ENCODE measurements at places on chromosomes 2 and 18.

DNA sequence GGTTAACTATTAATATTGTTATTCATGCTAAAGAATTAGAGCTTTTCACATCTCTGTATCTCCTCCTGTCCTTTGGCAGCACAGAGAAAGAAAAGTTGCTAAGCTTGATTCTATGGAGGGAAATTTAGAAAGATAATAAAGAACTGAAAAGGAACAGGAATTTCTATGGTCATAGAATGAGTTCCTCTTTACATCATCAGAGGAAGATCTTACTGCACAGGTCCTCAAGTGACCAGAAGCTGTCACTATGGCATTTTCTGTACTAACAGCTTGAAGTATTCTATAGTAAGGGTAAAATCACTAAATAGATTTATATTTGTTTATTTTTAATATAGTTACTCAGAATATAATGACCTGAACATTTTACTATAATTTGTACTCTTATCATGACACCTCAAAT lies 6.0 kb upstream of the PRKD3 start:
- no peak for DNase-seq

GRCh38 chr18:62672600-62672999 lies 42.7 kb upstream of the PHLPP1 start:
- no peak for DNase-seq

DNA sequence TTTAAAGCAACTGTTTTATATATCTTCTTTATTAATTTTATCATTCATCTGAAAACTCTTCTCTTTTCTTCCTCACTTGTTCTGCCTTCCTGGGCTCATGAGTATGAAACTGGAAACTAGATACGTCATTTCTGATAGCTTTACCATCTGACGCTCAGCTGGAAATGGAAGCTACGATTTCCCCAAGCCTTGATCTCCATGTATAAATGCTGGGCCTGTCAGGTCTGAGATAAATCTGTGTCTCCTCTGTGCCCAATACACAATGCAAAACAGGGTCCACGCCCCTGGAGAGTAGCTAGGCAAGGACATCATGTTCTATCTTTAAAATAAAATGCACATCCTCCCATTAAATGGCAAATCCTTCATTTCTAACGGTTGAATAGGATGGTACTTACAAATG lies 238.4 kb downstream of the AFF3 start:
- no peak for DNase-seq

- DNase-seq, result no peak
These were observed 16.7 kb downstream of the PSMD14 start for GRCh38 chr2:161324876-161325275.

DNA sequence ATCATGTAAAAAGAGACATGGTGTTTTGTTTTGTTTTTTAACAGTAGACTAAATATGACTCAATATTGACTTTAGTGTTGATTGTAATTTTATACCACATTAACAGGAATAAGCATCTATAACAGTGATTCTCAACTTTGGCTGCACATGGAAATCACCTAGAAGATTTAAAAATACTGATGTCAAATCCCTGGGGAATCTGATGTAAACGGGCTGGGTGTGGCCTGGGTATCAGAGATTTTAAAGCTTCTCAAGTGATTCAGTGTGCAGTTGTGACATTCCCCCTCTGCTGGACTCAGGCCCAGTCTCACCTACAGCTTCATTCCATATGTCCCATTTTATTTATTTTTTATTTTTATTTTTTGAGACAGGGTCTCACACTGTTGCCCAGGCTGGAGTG lies 82.8 kb upstream of the ATP8B1 start:
- no peak for DNase-seq

- no peak for DNase-seq
These were observed 43.8 kb downstream of the APOB start for GRCh38 chr2:20999906-21000645.

All from activated CD4-positive, CD25-positive, alpha-beta regulatory T cell (primary cell).